RKO (cell line): ENCODE measurements at places on chromosomes 6 and 20.

DNA sequence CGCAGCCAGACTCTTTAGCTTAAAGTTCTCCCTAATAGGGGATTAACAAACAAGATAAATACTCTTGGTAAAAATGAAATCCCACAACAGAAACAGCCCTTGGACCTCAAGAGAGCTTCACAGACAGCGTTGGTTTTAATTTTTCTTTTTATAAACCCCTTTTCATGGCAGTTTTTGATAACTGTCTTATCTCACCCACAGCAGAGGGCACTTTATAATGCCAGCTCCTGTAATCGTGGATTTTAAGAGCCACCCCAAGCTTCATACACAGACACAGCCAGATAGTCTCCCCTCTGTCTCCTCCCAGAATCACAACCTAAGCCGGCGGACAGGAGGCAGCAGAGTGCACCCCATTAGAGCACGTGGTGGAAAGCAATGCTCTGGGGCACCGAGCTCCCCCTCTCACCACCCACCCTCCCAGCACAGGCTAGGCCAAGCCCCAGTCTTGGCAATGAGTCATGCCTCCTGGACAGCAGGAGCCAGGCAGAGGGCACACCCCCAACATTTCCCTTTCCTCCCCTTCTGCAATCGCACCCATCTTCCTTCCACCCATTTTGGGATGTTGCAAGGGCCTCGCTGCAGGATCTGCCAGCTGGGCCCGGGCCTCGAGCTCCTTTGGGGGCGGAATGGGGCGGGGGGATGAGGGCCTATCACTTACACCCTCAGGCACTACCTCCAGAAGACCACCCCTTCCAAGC lies 2.4 kb downstream of the JAG1 start:
- peak; percentile 99 for DNase-seq

- DNase-seq, result no peak
Measured at GRCh38 chr6:44081753-44082152, 45.5 kb downstream of the MRPL14 start.

GRCh38 chr20:60700728-60701127 lies 551.3 kb upstream of the CDH4 start:
- no peak for DNase-seq

- no peak for DNase-seq
Measured at GRCh38 chr6:7534192-7534591, 7.3 kb upstream of the DSP start.

DNA sequence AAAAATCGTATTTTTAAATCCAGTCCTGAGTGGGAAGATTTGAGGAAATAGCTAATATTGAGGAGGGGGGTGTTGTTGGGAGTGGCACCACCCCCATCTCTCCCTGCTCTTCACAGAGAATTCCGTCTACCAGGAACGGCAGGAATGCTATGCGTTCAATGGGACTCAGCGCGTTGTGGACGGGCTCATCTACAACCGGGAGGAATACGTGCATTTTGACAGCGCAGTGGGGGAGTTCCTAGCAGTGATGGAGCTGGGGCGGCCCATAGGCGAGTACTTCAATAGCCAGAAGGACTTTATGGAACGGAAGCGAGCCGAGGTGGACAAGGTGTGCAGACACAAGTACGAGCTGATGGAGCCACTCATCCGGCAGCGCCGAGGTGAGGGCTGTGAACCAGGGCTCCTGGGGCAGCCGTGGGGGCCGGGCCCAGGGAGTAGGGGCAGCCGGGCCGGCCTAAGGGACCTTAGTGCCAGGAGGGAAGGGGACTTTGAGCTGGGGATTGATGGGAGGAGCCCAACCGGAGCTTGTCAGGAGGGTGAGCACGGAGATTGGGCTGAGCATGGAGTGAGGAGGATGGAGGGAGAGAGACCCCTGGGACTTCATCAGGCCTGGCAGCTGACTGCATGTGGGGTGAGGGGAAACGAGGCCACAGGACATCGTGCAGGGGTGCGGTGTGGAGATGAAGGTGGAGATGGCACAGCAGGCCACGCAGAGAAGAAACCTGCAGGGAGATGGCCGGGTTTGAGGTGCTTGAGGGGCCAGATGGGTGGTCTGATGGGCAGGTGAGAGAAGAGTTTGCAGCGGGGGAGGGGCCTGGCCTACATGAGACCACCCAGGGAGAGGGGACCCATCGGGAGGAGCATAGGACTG lies 41.3 kb downstream of the HLA-DPB1 start:
- no peak for DNase-seq

DNA sequence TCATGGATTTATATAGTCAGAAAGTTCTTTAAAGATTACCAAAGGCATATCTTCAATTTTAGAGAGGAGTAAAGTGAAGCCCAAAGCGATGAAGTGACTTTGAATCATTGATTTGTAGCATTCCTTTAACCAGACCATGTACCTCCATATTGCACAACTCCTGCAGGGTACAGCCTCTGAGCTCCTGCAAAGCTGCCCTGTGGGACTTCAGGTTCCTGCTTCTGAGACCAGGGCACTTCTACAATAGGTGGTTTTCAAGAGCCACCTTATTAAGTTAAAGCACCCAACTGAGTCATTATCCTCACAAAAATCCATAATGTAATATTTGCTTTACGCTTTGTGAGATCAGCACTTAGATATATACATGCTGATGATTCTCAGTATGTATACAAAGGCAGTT lies 270.7 kb upstream of the RGS17 start:
- no peak for DNase-seq

- peak; percentile 64 for DNase-seq
Measured at GRCh38 chr6:71289039-71289801, 609 bp downstream of the OGFRL1 start.

DNA sequence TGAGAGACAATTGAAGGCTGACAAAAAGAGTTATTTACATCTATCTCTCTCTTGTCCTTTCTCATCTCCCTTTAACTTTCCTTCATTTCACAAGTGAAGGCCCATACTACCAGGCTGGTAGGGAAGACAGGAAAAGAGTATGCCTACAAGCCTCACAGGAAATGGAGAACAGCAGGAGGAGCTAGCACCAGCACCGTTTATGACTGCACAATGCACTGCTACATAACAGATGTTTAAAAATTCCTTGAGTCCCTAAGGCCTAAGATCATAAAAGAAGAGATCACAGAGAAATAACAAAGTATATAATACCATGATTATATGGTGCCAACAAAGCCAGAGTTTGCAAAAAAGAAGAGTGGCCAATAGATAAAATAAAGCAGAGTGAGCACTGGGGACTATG lies 194.8 kb downstream of the UNC5CL start:
- no peak for DNase-seq

GRCh38 chr20:63963348-63963741 lies 6.4 kb downstream of the ZNF512B start:
- DNase-seq, result no peak

- DNase-seq, result no peak
Measured at GRCh38 chr6:138331984-138332383, 45.7 kb upstream of the SMIM28 start.

GRCh38 chr6:14910692-14911547 lies 334.9 kb upstream of the JARID2 start:
- no peak for DNase-seq
